ENCODE measurements at places on chromosomes 7 and 10.

- DNase-seq: no peak
These were observed 206.5 kb upstream of the ZMIZ1 start for GRCh38 chr10:78862328-78862640.

DNA sequence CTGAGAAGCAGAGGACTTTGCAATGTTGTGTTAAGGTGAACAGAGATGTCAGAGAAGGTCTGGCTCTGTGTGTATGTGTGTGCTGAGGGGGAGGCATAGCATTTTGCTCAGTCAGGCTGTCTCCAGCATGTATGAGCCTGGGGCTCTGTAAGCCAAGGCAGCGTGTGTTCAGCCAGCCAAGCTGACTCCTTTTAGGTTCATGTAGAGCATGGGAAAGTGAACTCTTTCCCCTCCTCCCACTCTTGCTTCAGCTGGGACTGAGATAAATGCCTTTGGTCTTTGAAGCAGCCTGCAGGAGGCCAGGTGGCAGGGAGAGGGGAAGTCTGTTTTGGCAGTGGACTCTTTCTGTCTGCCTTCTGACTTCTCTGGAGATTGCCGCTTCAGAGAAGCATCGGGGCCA lies 3.8 kb downstream of the SFXN2 start:
- DNase-seq: no peak

DNA sequence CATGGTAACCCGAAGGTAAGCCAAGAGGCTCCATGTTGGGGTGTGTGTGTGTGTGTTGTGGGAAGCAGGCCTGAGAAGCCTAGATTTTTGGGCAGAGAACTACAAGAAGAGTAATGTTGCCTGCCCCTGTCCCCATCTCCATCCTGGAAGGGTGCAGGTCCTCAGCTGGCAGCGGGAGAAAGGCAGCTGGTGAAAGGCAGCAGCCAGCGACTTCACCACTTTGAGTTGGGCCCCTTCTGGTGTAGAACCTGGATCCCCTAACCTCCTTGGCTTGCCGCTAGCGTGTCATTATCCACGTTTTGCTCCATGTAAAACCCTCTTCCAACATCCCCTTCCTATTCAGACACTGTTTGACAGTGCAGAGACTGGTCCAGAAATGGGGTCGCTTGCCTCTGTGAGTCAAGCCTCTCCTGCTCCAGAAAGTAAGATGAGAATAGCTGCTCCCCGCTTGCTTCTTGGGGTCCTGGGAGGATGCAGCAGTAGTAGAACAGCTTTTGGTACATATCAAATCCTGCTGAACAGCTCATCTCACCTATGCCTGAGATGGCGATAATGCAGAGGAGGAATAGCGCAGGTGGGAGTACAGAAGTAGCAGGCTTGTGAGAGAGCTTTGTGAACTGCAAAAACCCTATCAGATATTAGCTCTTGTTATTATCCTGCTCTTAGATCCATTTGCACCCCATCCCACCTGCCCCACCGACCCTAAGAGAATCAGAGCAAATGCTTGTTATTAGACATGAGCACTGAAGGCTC lies 22.1 kb upstream of the CDH23 start:
- DNase-seq: no peak

DNA sequence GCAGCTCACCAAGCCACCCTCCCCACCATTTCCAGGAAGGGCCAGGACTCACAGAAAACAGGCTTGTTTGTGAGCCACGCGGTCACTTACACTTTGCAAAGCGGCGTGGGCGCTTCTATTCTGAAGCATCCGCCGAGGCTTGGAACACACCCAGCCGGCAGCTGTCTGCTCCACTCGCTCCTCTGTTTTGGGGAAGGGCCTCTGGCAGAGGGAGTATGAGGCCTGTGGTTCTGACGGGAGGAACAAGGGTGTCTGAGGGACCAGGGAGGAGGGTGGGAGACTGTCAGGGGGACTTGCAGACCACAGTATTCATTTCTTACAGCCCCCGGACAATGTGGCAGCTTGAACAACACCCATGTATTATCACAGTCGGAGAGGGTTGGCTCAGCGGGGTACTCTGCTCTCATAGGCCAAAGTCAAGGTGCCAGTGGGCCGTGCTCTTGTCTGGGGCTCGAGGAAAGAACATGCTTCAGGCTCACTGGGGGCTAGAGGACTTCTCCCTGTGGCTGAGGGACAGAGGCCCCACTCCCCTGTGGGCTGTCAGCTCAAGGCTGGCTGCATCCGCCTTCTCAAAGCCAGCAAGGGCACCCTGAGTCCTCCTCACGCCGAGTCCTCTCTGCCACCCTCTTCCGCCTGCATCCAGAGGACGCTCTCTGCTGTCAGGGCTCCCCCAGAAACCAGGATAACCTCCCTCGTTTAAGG lies 60.4 kb upstream of the FAM20C start:
- no peak for DNase-seq

GRCh38 chr10:58264780-58265179 lies 2.9 kb downstream of the IPMK start:
- no peak for DNase-seq

DNA sequence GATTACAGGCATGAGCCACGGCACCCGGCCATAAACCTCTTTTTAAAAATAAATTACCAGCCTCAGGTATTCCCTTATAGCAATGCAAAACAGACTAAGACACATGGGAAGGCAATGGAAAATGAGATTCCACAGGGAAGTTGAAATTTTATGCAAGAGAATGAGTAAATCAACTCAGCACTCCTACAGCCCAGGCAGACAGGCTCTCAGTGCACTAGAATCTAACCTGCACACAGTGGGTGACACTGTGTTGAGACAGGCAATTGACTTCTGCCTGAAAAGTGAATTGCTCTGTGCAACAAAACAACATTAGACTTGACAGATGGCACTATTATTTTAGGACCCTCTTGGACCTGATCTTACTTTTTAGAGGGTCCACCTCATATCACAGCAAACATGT lies 20.1 kb upstream of the PLEKHA1 start:
- no peak for DNase-seq

GRCh38 chr7:151694828-151695580 lies 175.3 kb upstream of the RHEB start:
- DNase-seq: no peak

DNA sequence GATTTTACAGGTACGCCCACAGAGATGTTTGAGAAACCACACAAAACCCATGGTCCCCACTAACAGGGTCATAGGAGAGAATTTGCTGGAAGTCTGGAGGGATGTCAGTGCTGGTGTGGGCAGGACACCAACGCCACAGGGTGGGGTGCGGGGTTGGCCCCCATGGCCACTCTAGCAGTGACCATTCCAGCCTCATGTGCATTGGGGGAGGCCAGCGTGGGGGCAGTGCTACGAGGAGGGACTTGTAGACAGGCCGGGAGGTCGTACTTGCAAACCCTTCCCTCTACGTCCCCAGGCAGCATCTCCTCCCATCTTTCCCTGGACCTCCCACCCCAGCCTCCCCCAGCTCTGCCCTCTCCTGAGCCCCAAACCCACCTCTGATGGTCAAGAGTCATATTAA lies 34.0 kb downstream of the FOXL3 start:
- no peak for DNase-seq

DNA sequence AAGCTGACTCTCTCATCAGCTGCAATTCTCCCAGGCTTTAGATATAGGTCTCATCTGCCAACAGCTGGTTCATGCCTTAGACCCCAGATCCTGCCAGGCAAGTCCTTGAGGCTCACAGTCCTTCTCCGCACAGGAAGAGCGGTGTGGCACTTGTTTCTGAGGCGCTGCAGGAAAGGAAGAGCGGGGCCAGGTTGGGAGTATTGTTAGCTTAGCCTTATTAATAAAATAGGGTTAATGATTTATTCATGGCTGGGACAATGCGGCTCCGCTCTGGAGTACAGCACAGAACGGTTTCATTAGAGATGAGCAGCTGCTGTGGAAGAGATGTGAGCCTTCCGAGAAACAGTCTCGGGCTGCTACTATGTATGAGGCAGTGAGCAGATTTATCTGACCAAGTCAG lies 78.1 kb downstream of the FZD1 start:
- no peak for DNase-seq

- no peak for DNase-seq
These were observed 20.5 kb upstream of the FAM13C start for GRCh38 chr10:59382831-59383295.

- no peak for DNase-seq
These were observed 106.8 kb downstream of the CYP26A1 start for GRCh38 chr10:93180482-93180931.

GRCh38 chr7:101605611-101606497 lies 23.2 kb downstream of the MYL10 start:
- DNase-seq: no peak

- DNase-seq: no peak
These were observed 129.9 kb downstream of the KBTBD2 start for GRCh38 chr7:32761451-32762205.

DNA sequence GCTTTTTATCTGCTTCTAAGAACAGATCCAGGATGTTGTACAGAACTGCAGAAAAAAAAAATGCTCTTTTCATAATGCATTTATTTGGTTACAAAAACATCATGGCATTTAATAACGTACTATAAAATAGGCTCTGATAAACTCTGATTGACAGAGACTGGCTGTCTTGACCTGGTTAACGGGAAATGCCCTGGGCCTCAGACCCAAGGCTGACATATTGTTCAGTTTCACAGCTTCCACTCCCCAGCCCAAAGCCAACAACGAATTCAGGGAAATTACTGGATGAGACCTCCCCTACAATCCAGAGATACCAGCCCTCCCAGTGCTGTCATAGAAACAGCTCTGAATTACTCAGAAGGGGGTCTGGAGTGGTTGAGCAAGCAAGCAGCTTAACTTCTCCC lies 260.1 kb downstream of the CREB5 start:
- no peak for DNase-seq

- no peak for DNase-seq
These were observed 22.7 kb downstream of the CCNY start for GRCh38 chr10:35359056-35359455.

DNA sequence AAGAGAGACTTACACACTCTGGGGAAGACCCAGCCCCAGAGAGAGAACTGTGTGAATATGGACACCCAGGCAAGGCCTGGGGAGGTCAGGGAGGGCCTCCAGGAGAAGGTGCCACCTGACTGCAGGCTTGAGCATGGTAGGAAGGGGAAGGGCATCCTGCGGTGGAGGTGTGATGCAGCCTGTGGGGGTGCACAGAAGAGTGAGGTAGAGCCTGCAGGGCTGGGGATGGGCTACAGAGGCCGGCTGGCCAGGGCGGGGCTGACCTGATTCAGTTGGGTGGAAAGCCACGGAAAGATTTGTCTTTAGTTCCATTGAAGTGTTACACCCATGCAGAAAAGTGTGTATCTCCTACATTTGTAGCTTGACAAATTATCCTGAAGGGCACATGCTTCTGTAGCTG lies 47.6 kb downstream of the ZMIZ1 start:
- no peak for DNase-seq

DNA sequence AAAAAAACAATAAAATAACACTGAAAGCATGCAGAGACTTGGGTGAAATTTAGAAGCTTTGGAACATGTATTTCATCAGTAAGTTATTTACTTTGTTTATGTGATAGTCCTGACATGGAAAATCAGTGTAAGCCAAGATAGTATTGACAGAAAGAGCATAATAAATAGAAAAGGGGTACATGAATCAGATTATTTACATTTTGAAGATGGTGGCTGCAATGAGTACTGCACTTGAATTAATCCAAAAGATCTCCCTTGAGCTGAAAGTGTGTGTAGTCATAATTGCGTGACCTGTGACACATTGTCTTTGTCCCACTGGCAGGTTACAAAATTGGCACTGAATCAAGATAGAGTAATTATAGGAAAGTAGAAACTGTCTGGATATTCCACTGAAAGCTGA lies 562.9 kb downstream of the GFRA1 start:
- DNase-seq: no peak

- no peak for DNase-seq
These were observed 415.4 kb downstream of the DNAJB9 start for GRCh38 chr7:108985037-108985436.

DNA sequence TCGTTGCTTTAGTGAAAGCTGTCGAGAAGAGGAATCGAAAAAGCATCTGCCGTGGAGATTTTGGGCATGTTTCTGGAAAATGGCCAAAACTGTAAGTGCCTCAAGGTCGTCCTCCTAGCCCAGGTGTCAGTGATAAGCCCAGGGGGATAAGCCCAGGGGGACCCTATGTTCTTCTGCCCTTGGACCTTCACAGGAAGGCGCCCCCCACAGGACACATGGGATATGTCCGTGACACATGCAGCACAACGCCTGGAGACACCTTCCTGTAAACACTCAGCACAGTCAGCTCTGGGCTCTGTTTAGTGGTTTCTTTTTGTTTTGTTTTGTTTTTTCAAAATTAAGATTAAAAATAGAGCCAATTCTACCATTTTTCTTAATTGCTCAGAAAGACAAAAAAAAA lies 272.7 kb downstream of the KLF6 start:
- no peak for DNase-seq

- no peak for DNase-seq
These were observed 48.9 kb downstream of the AKR1D1 start for GRCh38 chr7:138125119-138125518.

- DNase-seq: no peak
These were observed 767.3 kb upstream of the SORCS1 start for GRCh38 chr10:107931808-107932207.

DNA sequence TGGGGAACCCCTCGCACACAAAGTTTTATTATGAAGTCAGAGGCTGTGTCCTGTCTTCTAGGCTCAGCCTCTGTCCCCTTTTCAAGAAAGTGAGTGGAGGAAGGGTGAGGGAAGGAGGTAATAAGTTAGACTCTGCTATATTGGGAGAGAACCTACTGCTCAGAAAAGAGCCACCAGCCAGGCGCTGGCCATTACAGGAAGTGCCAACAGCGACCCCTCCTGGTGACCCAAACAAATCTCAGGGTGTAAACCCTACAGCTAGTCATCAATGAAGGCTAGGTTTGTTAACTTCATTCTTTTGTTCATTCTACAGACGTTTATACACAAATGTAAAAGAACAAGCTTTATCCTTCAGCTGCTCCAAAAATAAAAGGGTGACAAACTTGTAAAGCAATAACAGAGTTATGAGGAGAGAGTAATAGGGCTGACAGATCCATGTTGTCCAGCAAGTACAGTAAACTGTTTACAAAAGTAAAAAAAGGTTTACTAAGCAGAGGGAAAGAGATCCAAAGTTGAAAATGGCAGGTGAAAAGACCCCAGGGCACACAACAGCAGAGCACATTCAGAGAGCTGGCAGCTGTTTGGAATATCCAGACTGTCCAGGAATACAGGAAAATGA lies 82.7 kb downstream of the FAM204A start:
- no peak for DNase-seq

GRCh38 chr10:132957131-132957530 lies 14.8 kb upstream of the CFAP46 start:
- no peak for DNase-seq

DNA sequence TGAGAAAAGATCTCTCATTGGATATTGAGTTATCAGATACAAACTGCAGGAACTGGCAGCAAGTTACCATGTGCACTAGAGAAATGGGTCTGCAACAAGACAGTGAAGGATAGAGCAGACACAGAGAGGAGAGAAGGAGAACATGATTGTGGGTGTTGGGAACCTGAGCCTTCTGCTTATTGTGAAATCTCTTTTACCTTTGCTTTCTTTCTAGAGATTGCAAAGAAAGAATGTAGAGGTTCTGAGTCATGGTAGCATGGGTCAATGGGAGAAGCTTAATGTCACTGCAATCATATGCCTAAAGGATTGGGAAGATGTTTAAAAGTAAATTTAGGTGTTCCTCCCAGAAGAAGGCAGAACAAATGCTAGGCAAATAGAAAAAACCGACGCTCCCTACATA lies 821.4 kb downstream of the CCSER2 start:
- no peak for DNase-seq

GRCh38 chr10:108902619-108903285 lies 1020.6 kb downstream of the XPNPEP1 start:
- DNase-seq: no peak

- DNase-seq: no peak
These were observed 737.5 kb downstream of the PCDH15 start for GRCh38 chr10:54063514-54063913.

Data from 8988T (cell line).